HT1080 (cell line): ENCODE measurements at places on chromosomes 5 and 9. TPM values are rescaled to one million over a fixed set of nuclear protein-coding genes. Genes with fewer than 3 reads are reported as not detected.

GRCh38 chr5:125186911-125187375 is 440.5 kb upstream of the ZNF608 start:
- DNase-seq: no peak

Gene GDF9
- 0.21 TPM in 1 of 2 replicates, not detected in the other for total RNA-seq

Gene ST6GALNAC4
- total RNA-seq: 35.3 and 43.4 TPM in 2 replicates

Gene PTGES
- total RNA-seq: 0.10 and 0.18 TPM in 2 replicates
